Pancreas (tissue), 10 donors: ENCODE measurements at places on chromosomes 5 and 9. TPM values are rescaled to one million over a fixed set of nuclear protein-coding genes. Genes with fewer than 3 reads are reported as not detected.
A peak's percentile ranks its signal among the peaks of the same experiment; 100 is the strongest.

The PTTG1 gene
- total RNA-seq = 0.31 TPM

The SH2D3C gene
- 4.8 TPM for total RNA-seq

The MYO10 gene
- 37.0 TPM for total RNA-seq

- no peaks in the 10 kb centered on the region for H3K4me1 ChIP-seq
- no peak for DNase-seq
- no peaks in the 10 kb centered on the region for H3K27me3 ChIP-seq
- no peak overlapping the region for H3K27ac ChIP-seq
These were observed 188.0 kb upstream of the ADCY2 start for GRCh38 chr5:7207979-7208378.

- H3K27ac ChIP-seq = peak overlapping the region; percentile 80
- peaks cover 50% of the 10 kb centered on the region for H3K4me1 ChIP-seq
- no peak overlapping the region for H3K4me3 ChIP-seq
- no peaks in the 10 kb centered on the region for H3K27me3 ChIP-seq
- no peak for DNase-seq
- H3K36me3 ChIP-seq = no peaks in the 10 kb centered on the region
These were observed 50.3 kb downstream of the MTAP start for GRCh38 chr9:21852754-21853153.
